ENCODE measurements at places on chromosomes 2 and 18.

- DNase-seq = no peak
Measured at GRCh38 chr2:23037596-23037995, 347.4 kb upstream of the KLHL29 start.

DNA sequence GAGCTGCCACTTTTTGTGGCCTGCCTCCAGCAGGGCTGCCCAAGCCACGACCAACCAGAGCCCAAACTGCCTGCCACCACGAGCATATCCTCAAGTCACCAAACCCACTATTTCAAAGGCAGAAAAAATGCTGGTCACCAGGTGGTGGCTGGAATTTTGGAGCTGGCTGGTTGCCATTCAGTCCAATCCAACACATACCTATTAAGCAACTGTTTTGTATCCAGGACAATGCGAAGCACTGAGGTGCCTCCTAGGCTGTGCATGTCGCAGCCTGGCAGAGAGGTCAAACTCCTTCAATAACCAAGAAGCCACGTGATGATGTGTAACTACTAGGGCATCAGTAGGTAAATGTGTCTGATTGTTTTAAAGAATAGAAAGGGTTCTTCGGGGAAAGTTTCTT lies 108.3 kb upstream of the PPP1CB start:
- DNase-seq = no peak

DNA sequence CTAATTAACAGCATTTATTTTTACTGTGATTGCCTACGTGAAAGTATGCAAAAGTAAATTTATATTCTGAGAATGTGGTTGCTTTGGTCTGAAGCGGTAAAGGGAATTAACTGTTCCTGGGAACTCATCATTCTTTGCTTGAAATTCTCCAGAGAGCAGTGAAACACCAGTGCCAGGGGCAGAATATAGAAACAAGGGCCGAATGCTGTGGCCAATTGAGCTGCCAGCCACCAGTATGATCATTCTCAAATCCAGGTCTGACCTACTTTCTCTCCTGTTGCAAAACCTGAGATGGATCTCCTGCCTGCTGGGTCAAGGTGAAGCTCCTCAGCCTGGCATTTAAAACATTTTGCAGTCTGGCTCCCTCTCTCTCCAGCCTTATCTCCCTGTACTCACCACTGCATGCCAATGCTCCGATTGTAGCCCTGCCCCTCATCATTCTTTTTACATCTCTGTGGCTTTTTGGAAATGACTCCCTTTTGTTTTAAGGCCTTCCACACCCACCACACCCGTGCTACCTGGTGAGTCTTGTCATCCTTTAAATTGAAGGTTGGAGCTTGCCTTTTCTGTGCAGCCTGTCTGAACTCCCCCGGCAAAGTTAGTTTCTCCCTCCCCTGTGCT lies 94.5 kb upstream of the TMEM178A start:
- DNase-seq = no peak

DNA sequence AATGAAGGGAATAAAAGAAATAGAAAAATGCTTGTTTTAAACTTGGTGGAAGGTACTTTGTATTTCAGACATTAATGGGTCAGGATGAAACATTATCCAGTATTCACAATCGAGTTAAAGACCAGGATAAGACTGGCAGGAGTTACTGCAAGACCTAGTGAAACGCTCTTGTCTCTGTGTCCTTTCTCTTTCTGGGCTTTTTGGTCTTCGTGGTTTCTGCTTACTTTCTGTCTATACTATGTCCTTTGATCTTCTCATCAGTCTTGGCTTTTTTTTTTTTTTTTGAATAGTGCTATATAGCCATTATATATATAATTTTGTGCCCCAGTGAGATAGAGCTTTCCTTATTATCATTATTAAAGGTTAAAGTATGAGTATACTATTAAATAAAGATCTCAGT lies 42.1 kb upstream of the GAREM2 start:
- no peak for DNase-seq

- DNase-seq = no peak
Measured at GRCh38 chr2:124272261-124272841, 247.3 kb downstream of the CNTNAP5 start.

DNA sequence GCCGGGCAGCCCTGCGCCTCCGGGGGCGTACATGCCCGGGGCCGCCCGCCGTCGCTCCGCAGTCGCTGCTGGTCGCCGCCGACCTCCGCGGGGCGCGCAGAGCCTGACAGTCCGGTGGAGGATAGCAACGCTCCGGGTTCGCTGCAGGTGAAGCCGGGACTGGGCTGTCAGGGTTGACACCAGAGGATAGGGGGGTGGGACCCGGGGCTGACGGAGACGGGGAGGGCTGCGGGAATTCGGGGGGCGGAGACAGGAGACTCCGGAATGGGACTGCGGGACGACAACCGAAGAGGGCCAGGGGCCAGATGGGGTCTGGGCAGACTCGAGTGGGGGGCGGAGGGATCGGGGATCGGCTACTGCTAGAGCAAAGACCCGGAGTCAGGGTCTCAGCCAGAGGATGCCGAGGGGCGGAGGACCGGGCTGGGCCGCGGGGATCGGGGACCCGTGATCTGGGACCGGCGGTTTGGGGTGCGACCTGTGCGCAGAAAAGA lies 403 bp downstream of the TMEM127 start:
- no peak for DNase-seq

GRCh38 chr2:165584126-165584654 lies 114.7 kb downstream of the CSRNP3 start:
- DNase-seq = no peak

DNA sequence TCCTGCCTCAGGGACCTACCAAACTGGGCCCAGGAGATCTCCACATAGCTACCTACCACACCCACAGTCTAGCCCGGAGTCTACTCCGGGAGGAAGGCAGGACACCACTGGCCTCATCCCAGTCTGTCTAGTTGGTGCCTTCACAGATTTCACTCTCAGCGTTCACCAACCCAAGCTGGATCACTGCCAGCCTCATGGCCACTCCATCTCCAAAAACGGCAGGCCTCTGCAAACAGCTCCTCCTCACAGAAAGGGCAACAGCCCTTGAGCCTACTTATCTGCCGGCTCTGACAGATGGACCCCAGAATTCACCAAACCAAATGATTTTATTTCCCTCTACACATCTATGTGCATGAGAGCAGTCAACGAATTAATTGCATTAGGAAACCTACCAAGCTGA lies 61.3 kb downstream of the NCKAP5 start:
- DNase-seq = no peak

DNA sequence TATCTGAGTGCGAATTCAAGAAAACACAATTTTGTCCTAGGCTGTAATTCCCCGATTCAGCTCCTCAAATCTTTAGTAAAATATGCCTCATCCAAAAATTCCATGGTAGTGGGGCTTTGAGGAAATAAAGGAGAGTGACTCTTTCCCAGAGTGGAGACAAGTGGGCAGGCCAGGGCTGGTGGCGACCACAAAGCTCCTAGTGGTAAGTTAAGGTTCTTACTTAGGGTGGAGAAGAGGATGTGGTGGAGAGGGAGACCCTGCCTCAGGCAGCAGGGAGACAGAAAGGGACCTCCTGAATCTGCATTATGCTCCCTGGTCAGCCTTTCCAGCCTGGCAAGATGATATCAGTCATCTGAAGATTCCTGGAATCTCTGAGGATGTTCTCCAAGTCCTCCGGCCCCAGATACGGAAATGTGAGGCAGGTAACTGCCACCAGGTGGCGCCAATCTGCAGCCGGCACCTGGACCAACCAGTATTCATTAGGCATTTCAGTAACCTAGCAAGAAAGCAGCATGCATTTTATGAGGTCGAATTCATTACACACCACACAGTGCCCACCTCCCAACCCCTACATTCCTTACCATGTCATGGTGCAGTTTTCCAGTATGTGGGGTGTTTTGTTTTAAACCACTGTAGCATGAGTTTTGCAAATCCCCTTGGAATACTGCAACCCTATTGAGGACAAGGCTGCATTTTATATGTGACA lies 106.4 kb downstream of the POLE4 start:
- DNase-seq = peak; percentile 33

DNA sequence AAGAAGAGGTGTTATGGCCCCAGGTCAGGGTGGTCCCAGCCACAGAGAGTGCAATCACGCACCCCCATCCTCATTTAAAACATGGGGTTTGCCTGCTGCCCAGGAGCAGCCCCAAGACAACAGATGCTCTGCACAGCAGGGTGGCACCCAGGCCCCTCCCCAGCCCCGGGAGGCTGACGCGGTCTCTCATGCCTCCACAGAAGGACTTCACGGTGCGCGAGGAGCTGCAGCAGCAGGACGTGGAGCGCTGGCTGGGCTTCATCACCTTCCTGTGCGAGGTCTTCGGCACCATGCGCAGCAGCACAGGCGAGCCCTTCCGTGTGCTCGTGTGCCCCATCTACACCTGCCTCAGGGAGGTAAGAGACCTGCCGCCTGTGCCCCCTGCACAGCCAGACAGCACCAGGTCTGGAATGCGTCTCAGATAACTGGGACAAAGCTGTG lies 133.7 kb downstream of the SMAD7 start:
- DNase-seq = no peak

DNA sequence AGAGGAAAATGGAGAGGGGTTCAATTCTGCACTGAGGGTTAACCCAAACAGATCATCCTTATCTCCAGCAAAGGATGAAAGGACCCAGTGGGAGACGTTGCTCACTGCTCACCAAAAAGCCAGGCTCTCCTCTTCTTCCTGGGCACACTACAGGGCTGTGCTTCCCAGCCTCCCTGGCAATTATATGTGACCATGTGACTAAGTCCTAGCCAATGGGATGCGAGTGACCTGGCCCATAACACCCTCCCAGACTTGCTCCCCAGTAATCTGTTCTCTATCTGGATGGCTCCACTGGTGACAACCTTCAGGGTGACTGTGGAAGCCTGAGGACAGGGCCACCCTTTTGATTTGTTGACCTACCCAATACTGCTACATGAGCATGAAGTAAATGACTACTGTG lies 10.9 kb upstream of the PRKCE start:
- DNase-seq = no peak

GRCh38 chr2:6578416-6578815 lies 287.3 kb downstream of the CMPK2 start:
- DNase-seq = no peak

- no peak for DNase-seq
Measured at GRCh38 chr2:1350111-1350510, 63.2 kb upstream of the TPO start.

DNA sequence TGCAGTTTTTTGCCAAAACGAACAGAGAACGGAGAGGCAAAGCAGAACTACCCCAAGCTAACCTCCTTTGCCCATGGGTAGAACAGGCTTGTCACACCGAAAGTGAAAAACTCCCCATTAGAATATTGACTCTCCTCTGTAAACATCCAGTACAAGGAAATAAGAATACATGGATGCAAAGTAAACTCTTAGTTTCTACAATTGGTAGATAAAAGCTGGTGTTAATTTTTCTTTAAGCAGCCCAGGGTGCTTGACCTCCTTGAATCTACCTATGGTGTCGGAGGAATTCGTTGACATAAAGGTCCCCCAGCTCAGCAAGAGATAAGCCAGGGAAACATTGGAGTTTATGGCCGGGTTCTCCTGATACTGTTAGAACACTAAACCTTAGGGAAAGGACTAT lies 48.4 kb upstream of the DSG1 start:
- DNase-seq = no peak

DNA sequence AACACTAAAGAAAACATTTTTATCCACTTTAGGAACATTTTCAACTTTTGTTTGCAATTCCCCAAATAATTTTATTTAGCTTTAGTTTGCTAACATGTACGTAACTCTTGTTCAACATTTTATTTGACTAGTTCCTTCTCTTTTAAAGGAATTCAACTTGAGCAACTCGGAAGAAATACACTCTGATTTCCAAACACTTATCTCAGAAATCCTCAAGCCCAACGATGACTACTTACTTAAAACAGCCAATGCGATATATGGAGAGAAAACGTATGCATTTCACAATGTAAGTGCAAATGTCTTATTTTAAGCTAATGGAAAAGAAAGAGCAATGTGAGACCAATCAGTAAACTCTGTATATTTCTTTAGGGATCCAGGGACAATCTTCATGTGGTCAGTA lies 10.1 kb downstream of the SERPINB10 start:
- DNase-seq = no peak

GRCh38 chr2:5911718-5912117 lies 219.5 kb downstream of the SOX11 start:
- DNase-seq = no peak

DNA sequence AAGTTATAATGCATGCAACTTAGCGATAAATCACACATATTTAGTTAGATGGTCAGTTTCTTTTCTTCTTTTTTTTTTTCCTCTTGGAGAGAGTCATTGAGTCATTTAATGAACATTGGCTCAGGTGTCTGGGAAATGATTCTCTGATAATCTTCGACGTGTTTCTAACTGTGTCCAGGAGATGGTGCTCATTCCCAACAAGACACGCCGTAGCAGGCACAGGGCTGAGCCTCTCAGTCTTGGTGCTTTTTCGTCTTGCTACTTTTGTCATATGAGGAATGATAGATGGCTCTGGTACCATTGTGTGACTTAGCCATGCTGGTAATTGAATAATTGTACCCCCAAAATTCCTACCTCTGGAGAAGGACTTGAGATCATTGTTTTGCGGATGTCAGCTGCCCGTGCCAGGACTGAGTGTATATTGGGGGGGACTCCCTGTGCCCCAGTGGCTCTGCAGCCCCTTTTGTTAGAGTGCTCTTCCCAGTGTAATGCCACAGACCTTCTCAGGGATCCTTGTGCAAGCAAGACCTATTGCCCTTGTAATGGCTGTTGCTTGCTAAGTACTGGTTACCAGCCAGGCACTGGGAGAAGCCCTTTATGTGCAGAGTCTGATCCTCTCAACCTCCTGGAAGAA lies 107.6 kb upstream of the CYRIA start:
- no peak for DNase-seq

DNA sequence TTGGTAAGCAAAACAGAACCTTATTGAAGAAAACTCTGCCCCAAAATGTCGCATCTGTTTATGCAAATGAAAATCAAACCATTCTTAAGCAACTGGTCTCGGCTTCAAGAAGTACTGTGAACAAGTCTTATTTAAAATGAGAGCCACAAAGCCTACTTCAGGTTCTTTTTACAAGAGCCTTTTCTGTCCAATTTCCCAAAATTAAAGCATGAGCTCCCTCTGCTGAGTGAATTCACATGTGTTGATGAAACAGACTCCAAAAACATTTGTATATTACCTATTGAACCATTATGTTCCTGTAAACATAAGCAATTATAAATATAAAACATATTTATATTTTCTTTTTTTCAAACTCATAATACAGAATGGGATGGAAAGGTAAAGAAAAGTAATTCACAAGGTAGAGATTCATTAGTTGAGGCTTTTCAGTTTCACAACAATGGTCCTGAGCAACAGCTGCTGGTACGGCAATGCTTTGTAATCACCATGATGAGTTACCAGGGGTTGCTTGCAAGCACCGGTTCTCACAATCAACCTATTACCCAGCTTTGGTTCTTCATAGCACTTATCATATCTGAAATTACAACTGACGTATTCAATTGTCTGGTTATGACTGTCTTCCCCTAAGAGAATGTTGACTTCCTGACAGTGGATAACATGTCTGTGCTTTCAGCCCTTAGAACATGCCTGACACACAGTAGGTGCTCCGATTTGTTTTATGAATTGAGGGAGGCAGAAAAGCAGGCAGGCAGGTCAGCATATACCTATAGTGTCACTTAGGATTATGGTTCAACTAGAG lies 108.4 kb upstream of the BZW1 start:
- no peak for DNase-seq

GRCh38 chr2:88049622-88050021 lies 6.0 kb downstream of the KRCC1 start:
- no peak for DNase-seq

- no peak for DNase-seq
Measured at GRCh38 chr2:26574900-26575560, 66.1 kb downstream of the CIB4 start.

All from GM06990 (cell line).